ENCODE measurements at places on chromosomes 5 and 9.

GRCh38 chr5:107805824-107806223 lies 135.1 kb upstream of the EFNA5 start:
- no peak for DNase-seq

GRCh38 chr9:108536836-108537601 lies 318.8 kb downstream of the ACTL7B start:
- no peak for DNase-seq

DNA sequence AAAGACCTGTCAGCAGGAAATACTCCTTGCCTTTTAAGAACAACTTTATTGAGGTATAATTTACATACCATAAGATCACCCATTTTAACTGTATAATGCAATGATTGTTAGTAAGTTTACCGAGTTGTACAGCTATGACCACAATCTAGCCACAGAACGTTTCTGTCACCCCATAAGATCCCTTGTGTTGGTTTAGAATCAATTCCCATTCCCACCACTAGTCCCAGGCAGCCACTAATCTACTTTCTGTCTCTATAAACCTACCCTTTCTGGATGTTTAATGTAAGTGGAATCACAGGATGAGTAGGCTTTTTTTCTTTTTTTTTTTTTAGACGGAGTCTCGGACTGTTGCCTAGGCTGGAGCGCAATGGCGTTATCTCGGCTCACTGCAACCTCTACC lies 4.4 kb downstream of the GPR107 start:
- DNase-seq: no peak

GRCh38 chr5:151196556-151197290 lies 27.2 kb downstream of the CCDC69 start:
- DNase-seq: no peak

DNA sequence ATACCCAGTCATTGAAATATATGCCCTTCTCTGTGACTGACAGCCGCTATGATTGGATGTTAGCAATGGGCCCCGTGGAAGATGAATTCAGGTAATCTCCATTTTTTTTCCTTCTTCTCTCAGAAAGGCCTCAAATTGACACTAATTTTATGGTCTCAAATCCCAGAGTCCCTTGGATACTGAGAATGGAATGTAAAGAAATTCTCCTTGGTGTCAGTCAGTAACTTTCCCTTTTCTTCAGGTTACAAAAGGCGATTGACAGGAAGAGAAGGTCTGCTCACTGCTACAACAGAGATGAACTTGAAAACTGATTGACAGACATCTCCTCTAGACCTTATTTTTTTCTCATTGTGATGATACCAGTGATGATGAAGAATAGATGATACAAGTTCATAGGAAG lies 748.3 kb downstream of the MAT2B start:
- DNase-seq: no peak

- DNase-seq: no peak
Measured at GRCh38 chr9:86997156-86997555, 49.9 kb upstream of the GAS1 start.

DNA sequence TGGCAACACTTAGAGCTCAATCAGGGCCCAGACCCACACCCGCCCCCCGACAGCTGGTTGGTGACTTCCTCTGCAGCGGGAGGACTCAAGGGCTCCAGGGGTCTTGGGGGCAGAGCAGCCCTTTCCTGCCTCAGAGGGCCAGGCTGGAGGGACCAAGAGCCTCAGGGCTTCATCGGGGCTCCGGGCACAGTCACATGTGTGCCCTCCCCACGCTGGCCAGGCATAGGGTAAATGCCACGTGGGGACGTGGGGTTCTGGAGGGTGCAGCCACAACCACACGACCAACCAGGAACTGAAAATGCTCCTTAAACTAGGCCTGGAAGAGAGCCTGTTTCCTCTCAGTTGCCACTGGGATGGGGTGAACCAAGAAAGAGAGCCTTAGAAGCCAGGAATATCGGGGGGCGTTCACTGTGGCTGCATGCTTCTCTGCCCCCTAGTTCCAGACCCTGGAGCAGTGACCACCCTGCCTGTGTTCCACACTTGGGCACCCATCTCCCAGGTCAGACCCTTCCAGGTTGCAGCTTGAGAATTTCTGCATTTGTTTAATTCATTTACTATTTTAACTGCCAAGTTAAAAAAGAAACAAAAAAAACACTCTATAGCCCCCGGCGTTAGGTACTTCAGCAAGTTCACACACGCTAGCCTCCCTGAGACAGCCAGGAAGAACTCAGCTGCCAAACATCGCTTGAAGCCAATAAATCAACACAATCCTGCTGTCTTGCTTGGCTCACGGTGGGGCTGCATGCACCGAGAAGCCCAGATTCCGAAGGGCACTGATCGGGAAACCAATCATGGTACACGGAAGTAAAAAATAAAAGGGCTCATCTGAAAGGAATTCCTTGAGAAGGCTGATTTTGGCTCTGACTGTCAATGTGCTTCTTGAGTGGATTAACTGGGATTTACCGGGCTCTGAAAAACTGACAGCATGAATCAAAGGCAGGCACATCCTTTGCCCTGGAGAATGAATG lies 56.1 kb upstream of the PHYKPL start:
- DNase-seq: no peak

DNA sequence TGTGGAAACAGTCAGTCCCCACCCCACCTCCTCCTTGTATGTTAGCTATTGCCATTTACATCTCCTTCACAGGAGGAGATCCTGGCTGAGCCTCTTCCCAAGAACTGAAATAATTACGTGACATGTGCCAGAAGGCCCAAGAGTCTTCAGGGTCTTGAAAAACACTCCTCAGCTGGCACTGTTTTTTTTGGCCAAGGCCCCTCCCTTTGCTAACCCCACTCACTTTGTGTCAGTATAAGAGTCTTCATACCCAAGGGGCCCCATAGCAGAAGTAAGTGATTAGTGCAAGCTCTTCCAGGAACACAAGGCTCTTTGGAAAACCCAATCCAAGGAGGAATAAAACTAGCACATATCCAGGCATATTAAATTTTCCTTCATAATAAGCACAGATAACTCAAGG lies 5.7 kb upstream of the LARP1 start:
- no peak for DNase-seq

- DNase-seq: no peak
Measured at GRCh38 chr9:96484521-96484931, 34.6 kb downstream of the HABP4 start.

DNA sequence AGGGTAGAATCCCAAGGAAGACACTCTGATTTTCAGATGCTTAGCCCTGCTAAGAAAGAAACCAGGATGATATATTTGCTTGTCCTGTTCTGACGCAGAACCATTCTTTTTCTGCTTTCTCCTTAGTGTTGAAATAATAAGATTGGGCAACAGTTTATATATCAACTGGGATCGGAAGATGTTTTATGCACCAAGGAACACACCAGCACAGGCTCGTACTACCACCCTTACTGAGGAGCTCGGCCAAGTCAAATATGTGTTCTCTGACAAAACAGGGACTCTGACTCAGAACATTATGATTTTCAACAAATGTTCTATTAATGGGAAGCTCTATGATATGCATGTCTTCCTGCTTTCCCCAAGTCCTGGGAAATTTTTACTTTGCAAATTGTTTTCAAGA lies 19.0 kb upstream of the RUSC2 start:
- no peak for DNase-seq

DNA sequence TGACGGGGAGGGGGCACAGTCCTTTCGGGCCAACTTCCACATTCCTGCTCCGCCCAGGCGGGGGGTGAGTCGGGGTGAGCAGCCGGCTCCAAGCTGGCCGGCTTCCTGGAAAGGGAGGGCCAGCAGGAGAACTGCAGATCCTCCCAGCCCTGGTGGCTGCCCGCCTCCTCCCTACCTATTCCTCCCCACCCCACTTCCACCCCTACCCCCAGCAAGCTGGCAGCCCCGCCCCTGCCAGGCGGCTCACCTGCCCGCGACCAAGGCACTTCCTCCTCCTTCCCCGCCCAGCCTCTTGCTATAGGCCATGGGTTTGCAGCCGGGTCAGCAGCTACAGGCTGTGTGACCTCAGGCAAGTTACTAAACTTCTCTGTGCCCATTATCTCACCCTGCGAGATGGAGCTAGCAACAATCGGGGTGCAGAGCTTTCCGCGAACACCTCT lies 5.6 kb upstream of the IRF1 start:
- DNase-seq: peak; percentile 56

DNA sequence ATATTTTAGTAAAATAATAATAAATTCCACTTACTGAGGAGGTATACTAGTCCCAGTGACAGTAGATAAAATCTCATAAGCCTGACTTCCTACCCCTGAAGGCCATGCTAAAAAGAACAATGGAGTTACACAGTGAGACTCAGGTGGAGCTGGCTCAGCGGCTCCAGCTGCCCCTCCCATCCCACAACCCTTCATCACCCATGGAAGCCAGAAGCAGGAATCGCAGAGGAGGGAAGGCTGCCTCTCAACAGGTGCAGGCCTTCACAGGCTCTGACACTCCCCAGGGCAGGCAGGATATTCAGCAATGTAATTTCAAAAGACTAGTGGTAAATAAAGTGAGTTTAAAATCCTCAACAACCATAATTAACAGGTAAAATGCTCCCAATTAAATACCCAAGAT lies 67.5 kb downstream of the FANCC start:
- no peak for DNase-seq

DNA sequence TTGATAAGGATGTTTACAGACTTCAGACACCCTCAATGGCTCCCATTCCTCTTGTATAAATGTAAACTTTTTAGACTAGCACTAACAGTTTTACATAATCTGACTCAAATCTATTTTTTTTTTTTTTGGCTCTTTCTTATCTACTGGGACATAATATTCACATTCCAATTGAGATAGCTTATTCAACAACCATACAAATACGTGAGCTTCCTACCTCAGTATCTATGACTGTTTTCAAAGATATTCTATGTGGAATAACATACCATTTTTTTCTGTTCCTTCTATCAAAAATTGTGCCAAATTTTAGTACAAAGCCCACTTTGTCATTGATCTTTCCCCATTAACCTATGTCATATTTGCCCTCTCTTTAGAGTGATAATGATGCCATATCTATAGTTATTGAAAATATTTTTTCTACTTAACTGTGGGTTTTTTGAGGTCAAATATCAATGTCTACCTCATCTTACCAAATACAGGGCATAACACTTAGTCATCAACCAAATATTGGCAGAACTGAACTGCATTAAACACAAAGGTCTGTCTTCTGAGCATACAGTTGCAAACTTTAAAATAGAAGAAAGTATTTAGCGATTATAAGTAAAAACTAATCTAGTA lies 482.6 kb downstream of the PTPRD start:
- no peak for DNase-seq

- no peak for DNase-seq
Measured at GRCh38 chr5:122126756-122127321, 2.5 kb upstream of the ZNF474 start.

- DNase-seq: no peak
Measured at GRCh38 chr5:134227259-134227658, 1.4 kb upstream of the PPP2CA start.

DNA sequence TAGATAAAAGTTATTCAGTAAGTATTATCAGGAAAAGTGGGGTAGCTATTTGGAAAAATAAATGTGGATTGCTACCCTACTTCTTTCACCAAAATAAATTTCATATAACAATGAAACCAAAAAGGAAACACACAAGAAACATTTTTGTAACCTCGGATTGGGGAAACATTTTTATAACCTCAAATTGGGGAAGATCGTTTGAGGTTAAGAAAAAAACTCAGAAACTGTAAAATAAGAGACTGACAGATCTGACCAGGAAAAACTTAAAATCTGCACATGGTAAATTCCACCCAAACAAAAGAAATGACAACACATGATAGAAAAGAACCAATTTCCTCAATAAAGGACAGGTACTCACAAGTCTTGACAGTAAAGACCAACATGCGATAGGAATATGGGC lies 13.5 kb downstream of the EFCAB9 start:
- no peak for DNase-seq

DNA sequence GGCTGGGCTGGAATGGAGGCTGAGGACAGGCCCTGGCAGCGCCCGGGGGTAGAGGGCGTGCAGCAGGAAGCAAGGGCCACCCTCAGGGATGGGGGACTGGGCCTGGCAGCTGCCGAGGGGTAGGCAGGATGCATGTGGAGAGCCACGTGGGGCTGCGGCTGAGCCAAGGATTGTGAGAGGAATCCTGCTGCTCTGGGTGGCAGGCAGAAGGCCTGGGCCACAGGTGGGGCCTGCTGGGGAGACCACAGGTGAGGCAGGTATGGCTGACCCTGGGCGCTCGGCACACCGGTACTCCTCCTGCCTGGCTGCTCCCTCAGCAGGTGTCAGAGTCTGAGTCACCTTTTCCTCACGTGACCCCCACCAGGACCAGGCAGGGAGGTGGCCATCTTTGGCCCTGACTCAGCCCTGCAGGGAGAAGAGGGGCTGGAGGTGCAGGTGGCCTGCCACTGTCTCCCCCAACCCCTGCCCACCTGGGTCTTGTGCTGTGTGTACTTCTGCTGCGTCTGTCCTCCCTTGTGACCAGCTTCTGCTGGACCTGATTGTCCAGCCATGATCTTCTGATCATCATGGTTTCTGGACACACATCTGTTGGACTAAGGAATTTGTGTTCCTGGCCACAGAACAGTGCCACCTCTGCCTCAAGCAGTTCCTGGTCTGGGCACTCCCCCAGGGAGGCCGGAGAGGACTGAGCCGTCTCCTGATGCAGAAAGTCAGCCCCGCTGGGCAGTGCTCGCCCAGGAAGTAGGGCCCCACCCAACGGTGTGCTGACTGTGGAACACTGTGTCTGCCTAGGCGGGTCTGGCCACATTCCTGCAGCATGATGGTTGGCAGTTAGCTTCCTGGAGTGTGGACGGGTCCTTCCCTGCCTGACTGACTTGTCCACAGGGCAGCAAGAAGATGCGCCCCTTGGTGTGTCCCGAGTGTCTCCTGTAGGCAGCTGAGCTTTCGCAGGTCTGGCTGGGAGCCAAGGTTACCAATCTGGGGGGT lies 6.4 kb downstream of the ARRDC1 start:
- DNase-seq: no peak

GRCh38 chr5:76555114-76555513 lies 68.1 kb downstream of the F2RL2 start:
- no peak for DNase-seq

DNA sequence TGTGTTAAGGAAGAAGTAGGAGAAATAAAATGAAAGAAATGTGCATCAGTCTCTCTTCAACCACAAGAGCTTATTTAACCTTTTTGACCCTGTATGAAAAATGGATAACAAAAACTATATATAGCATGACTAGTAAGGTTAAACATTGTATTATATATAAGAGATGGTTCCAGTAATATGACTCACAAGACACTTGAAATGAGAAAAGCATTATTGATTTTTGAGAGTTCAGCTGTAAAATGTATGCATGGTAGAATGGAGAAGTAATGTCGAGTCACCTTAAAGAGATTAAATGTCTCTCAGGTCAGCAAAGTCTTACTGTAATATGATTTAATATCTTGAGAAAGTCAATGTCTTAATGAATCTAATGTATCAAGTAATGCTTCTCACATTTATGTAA lies 860.9 kb downstream of the TAF11L14 start:
- DNase-seq: no peak

GRCh38 chr9:88775966-88776365 lies 215.3 kb upstream of the S1PR3 start:
- no peak for DNase-seq

- DNase-seq: no peak
Measured at GRCh38 chr9:93678199-93679019, 102.0 kb downstream of the PHF2 start.

- no peak for DNase-seq
Measured at GRCh38 chr5:180114304-180115003, 42.9 kb upstream of the RNF130 start.

All from left renal pelvis (tissue), 4 donors.